ENCODE measurements at places on chromosomes 11 and 22. TPM values are rescaled to one million over a fixed set of nuclear protein-coding genes. Genes with fewer than 3 reads are reported as not detected.

GRCh38 chr11:9566561-9567063 is 6.9 kb upstream of the WEE1 start:
- no peak for DNase-seq

Gene OSBPL5
- 25.6 TPM for polyA plus RNA-seq

GRCh38 chr11:27705873-27706820 is 5.9 kb upstream of the BDNF start:
- DNase-seq = no peak

Gene BAIAP2L2
- 13.3 TPM for polyA plus RNA-seq

DNA sequence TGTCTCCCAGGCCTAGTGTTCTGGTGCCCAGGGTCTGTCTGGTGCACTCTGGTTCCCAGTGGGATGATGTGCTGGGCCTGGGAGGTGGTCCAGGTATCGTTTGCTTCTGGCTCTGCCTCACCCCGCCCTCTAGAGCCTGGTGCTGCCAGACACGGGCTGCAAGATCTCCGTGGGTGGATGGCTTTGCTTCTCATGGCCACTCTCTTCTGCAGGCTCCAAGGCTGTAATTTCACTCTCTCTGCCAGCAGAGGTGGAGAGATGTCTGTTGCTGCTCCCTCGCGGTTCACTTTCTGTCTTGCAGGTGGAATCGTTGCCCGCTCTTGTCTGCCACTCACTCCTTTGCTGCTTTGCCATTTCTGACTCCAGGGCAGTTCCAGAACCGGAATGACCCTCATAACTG is 13.4 kb downstream of the NADSYN1 start:
- DNase-seq = no peak

Gene MYOD1
- polyA plus RNA-seq = 0.04 TPM

DNA sequence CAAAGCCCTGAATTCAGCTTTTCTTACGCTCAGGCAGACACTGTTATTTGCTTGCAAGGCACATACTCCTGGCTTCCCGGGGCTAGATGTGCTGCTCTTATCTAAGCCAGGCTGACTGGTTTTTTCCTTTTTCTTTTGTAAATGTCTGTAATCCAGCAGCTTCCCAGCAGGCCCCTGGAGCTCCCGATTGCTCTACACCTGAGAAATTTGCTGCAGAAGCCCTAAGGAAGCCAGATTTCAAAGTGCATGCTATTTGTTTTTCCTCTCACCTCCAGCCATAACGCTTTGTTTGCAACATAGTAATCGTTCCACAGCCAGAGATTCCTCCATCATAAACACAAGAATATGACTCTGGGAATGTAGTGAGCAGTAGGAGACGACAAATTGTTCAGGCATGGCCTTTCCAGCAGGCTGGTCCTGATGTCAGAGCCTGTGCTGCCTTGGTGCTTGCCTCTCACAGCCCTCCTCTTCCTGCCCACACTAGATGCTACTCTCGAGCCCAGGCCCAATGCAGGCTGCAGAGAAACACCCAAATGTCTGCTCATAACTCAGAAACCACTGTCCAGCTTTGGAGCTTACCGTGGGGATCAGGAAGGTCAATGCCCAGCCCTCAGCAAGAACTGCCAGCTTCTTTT is 54.7 kb upstream of the SLC6A5 start:
- no peak for DNase-seq

GRCh38 chr11:44927174-44927661 is 23.5 kb downstream of the TP53I11 start:
- peak; percentile 71 for DNase-seq

GRCh38 chr11:227824-228379 is 8.2 kb downstream of the SIRT3 start:
- no peak for DNase-seq
